Cortex of kidney (tissue), 1 donor: ENCODE measurements at places on chromosomes 13 and 19.

GRCh38 chr19:12938779-12939601 lies 581 bp downstream of the CALR start:
- DNase-seq: no peak

- no peak for DNase-seq
These were observed 124.5 kb downstream of the AKAP11 start for GRCh38 chr13:42396501-42396900.

DNA sequence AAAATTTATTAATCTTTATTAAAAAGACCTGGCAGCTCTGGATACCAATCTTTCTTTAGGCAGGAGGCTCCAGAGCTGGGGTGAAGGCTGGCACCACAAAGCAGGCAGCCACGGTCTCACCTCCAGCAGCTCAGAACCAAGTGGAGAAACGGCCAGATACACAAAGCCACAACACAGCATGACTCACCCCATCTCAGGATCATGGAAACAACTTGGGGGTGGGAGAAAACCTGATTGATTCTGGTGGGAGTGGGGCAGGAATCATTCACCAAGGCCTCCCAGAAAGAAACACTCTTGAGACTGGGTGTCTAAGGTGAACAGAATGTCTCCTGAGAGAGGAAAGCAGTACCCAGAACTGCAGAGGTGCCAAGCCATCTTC lies 64.2 kb downstream of the CRYL1 start:
- no peak for DNase-seq

DNA sequence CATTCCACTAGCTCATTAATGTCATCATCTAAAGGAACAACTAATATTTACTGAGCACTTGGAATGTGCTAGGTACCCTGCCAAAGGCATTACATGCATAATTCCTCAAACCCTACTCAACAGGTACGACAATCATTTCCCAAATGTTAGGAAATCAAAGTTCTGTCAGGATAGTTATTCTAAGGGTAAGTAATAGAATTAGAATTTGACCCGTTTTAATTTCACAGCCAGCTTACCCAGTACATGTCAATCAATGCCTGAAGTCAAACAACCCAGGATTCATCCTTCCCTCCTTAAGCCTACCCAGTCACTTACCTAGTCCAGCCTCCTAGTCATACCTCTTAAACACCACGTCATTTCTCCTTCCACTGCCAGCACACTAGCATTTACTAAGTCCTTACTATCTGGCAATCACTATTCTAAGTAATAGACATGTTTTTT lies 2.4 kb downstream of the LNX2 start:
- DNase-seq: no peak

GRCh38 chr13:67440236-67440975 lies 210.3 kb upstream of the PCDH9 start:
- no peak for DNase-seq

GRCh38 chr19:45677351-45678230 lies 9.6 kb downstream of the GIPR start:
- no peak for DNase-seq

GRCh38 chr13:106499113-106499512 lies 36.3 kb downstream of the EFNB2 start:
- no peak for DNase-seq

GRCh38 chr13:94822356-94822755 lies 110.0 kb upstream of the SOX21 start:
- DNase-seq: no peak

GRCh38 chr13:103734837-103735236 lies 668.6 kb upstream of the SLC10A2 start:
- no peak for DNase-seq

GRCh38 chr19:49272204-49272603 lies 52.8 kb downstream of the SLC6A16 start:
- no peak for DNase-seq

DNA sequence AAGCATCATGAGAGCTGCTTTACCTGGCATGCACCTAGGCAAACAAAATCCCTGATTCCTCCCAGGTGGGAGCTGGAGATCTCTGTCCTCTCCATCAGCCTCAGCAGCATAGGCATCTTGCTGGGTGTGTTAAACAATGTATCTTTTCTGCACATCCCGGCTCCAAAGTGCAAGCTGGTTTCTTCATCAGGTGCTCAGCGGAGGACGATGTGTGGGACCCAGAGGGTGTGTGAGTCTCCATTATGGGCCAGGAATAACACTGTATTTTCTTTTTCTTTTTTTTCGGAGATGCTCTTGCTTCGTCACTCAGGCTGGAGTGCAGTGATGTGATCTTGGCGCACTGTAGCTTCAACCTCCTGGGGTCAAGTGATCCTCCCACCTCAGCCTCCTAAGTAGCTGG lies 9.9 kb downstream of the CNFN start:
- DNase-seq: no peak

DNA sequence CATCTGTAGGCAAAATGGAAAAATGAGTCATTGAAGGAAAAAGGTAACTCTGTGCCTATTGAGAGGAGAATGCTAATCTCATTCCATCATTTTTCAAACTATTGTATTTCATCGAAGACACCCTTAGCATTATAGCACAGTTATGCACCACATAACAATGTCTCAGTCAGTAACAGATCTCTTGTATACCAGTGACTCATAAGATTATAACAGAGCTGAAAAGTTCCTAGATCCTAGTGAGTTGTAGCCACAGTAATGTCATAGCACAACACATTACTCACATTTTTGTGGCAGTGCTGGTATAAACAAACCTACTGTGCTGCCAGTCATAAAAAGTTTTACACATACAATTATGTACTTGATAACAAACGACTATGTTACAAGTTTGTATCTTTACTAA lies 1077.6 kb downstream of the DIAPH3 start:
- no peak for DNase-seq

GRCh38 chr13:43141685-43142084 lies 118.3 kb downstream of the DNAJC15 start:
- no peak for DNase-seq

DNA sequence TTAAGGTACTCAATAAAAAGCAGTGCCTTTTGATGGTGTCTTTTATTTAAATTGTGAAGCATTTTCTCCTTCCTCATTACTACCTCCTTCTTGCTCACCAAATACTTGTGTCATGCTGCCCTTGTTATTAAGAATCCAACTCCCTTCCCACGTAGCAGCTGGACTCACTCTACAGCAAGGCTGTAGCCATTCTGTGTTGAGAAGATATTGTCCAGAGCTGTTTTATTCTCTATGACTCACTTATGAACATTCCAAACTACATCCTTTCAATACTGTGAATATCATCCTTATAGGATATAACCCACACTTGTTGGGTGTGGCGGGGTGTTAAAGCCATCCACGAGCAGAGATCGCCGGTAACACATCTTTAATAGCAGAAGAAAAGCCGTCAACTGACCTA lies 1671.5 kb upstream of the SLC10A2 start:
- no peak for DNase-seq

DNA sequence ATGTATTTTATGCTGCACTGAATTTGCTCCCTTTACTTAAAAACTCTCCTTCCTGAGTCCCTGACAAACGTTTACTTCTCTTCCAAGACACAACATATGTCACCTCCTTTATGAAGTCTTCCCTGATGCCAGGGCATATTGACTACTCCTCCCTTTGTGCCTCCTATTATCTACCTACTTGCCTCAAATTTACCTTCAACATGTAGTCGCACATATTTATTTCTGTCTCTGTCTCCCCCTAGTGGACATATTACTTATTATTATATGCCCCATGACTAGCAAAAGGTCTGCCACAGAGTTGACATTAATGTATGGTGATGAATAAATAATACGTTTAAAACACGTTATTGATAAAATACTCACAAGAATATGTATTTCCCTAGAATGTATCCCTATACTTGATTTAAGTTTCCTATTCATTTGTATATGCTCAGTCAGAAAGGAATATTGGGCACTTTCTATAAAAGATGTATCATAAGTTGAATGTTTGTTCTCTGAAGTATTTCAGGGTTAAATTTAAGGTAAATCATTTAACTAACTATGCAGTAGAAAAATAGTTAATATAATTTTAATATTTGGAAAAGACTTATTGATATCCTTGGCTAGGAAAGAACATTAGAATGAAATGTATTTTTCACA lies 250.3 kb upstream of the ATXN8OS start:
- DNase-seq: no peak

GRCh38 chr19:35352448-35353304 lies 5.0 kb downstream of the FFAR1 start:
- no peak for DNase-seq

DNA sequence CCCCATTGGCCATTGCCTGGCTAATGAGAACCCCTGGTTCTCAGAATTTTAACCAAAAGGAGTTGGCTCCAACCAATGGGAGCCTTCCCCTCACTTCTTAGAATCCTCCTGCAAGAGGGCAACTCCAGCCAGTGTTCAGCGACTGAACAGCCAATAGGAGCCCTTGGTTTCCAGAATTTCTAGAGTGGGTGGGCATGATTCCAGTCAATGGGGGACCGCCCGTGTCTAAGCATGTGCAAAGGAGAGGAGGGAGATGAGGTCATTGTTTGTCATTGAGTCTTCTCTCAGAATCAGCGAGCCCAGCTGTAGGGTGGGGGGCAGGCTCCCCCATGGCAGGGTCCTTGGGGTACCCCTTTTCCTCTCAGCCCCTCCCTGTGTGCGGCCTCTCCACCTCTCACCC lies 9.5 kb upstream of the SWSAP1 start:
- DNase-seq: no peak

GRCh38 chr19:7864690-7865074 lies 9.5 kb downstream of the PRR36 start:
- no peak for DNase-seq

- no peak for DNase-seq
These were observed 375.0 kb downstream of the ENOX1 start for GRCh38 chr13:43411741-43412140.

DNA sequence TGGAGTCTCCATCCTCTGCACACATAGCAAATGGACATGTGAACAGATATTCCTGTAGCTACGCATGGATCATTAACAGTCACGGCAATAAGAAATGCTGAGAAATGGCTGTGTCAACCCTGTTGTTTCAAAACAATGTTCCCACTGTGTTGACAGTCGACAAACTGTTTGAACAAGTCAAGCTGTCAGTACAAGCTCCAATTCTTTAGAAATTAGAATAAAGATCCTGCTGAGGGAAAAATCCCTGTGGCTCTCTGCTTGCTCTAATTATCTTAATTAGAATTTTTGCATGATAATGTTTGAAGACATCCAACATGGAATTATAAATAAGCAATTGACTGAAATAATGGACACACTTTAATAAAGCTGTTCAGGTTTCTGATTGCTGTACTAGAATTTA lies 37.9 kb upstream of the CPB2 start:
- DNase-seq: no peak

DNA sequence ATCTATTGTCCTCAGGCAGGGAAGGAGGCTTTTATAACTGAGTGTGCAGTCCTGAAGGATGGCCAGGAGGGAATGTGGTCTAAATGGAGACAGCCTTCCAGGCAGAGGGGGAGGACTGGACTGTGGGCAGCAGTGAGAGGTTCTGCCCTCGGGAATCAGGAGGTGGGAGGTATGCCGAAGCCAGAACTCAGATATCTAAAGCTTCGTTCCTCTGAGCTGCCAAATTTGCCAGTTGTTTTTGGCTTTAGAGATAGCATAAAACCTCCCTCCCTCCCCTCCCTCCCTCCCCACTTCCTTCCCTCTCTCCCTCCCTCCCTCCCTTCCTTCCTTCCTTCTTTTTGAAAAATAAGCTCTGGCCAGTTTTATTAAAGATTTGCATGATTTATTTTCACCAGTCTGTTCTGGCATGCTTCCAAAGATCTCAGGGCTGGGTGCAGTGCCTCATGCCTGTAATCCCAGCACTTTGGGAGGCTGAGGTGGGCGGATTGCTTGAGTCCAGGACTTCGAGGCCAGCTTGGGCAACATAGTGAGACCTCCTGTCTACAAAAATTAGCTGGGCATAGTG lies 2.4 kb downstream of the MEDAG start:
- DNase-seq: no peak

DNA sequence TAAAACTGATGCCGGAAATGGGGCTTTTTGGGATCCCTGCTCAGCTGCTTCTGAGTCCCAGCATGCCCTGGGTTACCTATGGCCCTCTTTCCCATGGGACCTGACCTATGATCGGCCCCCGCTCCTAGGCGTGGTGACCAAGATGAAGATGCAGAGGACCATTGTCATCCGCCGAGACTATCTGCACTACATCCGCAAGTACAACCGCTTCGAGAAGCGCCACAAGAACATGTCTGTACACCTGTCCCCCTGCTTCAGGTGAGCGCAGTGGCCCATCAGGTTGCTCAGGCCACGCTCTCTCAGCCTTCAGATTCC lies 1.5 kb downstream of the RPS11 start:
- no peak for DNase-seq

DNA sequence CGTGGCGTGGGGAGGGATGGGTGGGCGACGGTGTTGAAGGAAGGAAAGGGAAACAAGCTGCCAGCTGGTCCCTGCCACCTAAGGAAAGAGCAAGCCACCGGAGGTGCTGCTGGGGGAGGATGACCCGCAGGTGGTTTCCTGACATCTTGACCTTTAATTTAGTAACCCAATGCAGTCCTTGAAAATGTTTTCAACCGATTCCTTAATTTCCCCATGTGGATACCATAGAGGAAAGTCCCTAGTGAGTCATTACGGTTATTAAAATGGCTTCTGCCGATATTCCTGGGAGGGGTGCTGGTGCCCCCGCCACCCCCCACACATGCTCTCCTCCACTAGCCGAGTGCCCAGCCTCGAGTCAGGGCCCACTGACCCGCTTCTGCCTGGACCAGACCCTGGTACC lies 6.3 kb upstream of the ANKRD10 start:
- no peak for DNase-seq

DNA sequence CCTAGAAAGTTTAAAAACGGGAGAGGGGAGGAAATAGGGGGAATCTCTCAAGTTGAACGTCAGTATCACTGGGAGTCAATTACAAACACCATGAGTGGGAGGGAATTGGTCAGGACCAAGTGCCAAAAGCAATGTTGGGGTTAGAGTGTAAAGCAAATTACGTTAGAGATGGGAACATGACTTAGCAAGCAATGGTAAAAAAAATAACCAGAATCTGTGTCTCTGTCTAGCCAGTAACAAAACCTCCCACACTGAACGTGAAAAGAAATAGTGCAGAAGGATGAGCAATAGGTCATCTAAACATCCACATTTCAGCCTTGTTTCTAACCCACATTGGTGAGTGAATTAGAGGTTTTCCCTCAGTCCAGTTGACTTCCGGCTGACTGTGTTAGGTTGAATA lies 242.2 kb downstream of the COG6 start:
- no peak for DNase-seq

DNA sequence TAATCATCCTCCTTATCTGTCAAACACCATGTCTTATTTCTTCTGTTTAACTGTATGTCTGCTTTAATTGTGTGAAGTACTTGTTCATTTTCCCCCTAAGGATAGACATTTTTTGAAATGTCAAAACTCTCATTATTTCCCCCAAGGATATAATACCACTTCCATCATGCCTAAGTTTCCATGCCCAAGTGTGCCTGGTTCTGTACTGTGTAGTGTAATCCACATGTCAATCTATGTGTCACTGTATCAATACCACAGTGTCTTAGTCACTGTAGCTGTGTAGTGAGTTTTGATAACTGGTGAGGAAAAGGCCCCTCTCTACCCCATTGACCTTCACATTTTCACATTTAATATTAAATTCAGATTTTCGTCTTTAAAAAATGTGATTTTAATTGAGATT lies 1265.5 kb downstream of the PCDH9 start:
- DNase-seq: no peak

- no peak for DNase-seq
These were observed 27.1 kb downstream of the DGKH start for GRCh38 chr13:42075517-42075916.
